ENCODE measurements at places on chromosomes 5 and 9. TPM values are rescaled to one million over a fixed set of nuclear protein-coding genes. Genes with fewer than 3 reads are reported as not detected.

- H3K27ac ChIP-seq: no peak overlapping the region
- no peak overlapping the region for H3K4me3 ChIP-seq
- H3K4me1 ChIP-seq: peaks cover 5% of the 10 kb centered on the region
- no peaks in the 10 kb centered on the region for H3K36me3 ChIP-seq
Observed at GRCh38 chr5:61293071-61293470, 39.0 kb upstream of the ZSWIM6 start.

GRCh38 chr9:70168521-70168920, 90.3 kb upstream of the SMC5 start:
- H3K36me3 ChIP-seq: no peaks in the 10 kb centered on the region
- H3K27ac ChIP-seq: no peak overlapping the region
- peaks cover 1% of the 10 kb centered on the region for H3K27me3 ChIP-seq

GRCh38 chr9:100443781-100444768, 17.1 kb downstream of the MSANTD3 start:
- DNase-seq: no peak
- H3K4me3 ChIP-seq: no peak overlapping the region
- no peaks in the 10 kb centered on the region for H3K4me1 ChIP-seq
- no peaks in the 10 kb centered on the region for H3K27me3 ChIP-seq
- H3K36me3 ChIP-seq: peaks cover 2% of the 10 kb centered on the region

DOK3 gene
- total RNA-seq: 5.2 TPM

DNA sequence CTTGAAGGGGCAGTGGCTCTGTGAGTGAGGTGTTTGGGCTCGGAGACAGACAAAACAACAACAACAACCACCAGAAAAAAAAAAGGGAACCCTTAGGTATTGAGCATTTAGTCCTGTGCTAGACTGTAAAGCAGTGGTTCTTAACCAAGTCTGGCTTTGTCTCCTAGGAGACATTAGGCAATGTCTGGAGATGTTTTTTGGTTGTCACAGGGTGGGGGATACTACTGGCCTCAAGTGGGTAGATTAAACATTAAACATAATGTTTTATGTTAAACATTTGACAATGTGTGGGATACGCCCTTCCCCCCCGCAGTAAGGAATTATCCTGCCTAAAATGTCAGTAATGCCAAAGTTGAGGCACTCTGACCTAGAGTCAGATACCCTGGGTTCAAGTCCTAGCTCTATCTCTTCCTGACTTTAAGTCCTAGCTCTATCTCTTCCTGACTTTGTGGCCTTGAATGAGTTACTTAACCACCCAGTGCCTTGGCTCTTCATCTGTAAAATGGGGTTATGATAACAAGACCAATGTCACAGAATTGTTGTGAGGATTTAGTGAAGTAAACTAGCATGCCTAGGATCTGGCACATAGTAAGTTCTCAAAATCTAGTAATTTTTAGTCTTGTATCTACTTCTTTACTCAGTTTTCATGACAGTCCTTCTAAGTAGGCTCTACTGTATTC, 1.8 kb downstream of the TRIM32 start:
- peak overlapping the region; percentile 92 for H3K4me3 ChIP-seq
- no peaks in the 10 kb centered on the region for H3K27me3 ChIP-seq
- no peak overlapping the region for H3K27ac ChIP-seq
- DNase-seq: peak; percentile 54
- no peaks in the 10 kb centered on the region for H3K36me3 ChIP-seq
- H3K4me1 ChIP-seq: peaks cover 50% of the 10 kb centered on the region

GRCh38 chr9:35793461-35793860, 2.1 kb downstream of the NPR2 start:
- no peaks in the 10 kb centered on the region for H3K27me3 ChIP-seq
- peaks cover 4% of the 10 kb centered on the region for H3K36me3 ChIP-seq
- H3K27ac ChIP-seq: no peak overlapping the region
- H3K4me3 ChIP-seq: no peak overlapping the region
- H3K4me1 ChIP-seq: peaks cover 27% of the 10 kb centered on the region
- no peak for DNase-seq

GRCh38 chr5:167030500-167031120, 1260.8 kb upstream of the WWC1 start:
- H3K4me3 ChIP-seq: no peak overlapping the region
- H3K27me3 ChIP-seq: no peaks in the 10 kb centered on the region
- H3K4me1 ChIP-seq: no peaks in the 10 kb centered on the region

DNA sequence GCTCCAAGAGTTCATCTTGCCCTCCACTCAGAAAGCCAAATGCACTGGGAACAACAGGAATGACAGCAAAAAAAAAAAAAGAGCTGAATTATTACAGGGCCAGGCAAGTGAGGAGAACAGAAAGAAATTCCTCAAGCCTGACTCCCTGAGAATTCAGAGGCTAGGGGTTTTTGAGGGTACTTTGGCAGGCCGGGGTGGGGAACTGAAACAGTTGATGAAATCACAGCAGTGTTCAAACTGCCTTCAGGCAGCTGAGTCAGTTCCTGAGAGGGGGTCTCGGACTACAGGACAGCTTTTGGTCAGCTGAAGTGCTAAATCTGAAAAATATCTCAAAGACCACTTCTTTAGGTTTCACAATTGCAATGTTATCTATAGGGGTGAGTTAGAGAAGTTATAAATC, 419.4 kb downstream of the SEMA5A start:
- H3K36me3 ChIP-seq: no peaks in the 10 kb centered on the region
- no peak overlapping the region for H3K4me3 ChIP-seq
- DNase-seq: no peak
- H3K27me3 ChIP-seq: no peaks in the 10 kb centered on the region
- no peak overlapping the region for H3K27ac ChIP-seq

DNA sequence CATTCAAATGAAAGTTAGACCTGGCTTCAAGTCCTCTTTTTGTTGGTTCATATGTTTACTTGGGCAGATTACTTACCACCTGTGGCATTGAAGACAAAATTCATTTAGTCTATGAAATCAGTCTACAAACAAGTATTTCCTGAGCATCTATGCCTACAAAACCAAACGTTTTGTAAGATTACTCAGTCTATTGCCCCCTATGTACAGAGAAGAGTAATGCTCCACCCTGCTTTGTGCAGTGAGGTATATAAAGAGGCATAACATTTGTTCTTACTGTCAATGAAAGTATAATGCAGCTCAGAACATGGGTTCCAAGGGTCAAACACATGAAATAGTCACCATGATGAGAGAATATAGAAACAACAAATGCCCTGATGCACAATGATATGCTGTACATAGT, 580.7 kb downstream of the KIF4B start:
- H3K36me3 ChIP-seq: no peaks in the 10 kb centered on the region
- no peaks in the 10 kb centered on the region for H3K27me3 ChIP-seq
- no peak overlapping the region for H3K27ac ChIP-seq

CKMT2 gene
- total RNA-seq: not detected

DNA sequence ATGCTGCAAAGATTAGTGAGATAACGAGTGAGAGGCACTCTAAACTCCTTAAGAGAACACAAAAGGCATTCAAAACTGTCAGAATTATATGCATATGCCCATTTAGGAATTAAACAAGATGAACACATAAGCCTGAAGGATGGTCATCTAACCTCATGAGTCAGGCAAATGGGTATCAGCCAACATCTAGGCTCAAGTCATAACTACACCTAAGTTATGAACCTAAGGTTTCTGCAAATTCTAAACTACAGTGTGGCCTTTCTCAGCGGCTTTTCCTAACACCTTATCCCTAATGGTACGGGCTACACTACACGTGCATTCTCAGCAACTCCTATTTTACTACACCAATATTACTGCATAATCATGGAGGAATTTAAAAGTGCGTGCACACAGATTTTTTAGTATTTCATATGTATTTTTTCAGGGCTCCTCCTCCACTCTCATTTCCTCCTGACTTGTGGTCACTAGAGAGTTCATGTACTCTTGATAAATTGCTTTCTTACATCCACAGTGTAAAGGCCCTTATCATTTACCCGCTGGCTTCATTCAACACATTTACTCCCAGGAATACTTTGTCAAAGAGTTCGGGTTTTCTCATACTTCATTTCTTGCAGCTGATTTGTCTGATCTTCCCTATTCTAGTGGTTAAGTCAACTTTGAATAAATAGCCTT, 316.5 kb downstream of the BNC2 start:
- no peak overlapping the region for H3K4me3 ChIP-seq
- H3K4me1 ChIP-seq: no peaks in the 10 kb centered on the region
- no peak overlapping the region for H3K27ac ChIP-seq
- no peaks in the 10 kb centered on the region for H3K36me3 ChIP-seq

AMACR gene
- total RNA-seq: 6.4 TPM

RANBP3L gene
- total RNA-seq: not detected

- no peak overlapping the region for H3K27ac ChIP-seq
- no peak for DNase-seq
- H3K36me3 ChIP-seq: peaks cover 24% of the 10 kb centered on the region
- H3K4me1 ChIP-seq: peaks cover 23% of the 10 kb centered on the region
- no peaks in the 10 kb centered on the region for H3K27me3 ChIP-seq
- no peak overlapping the region for H3K4me3 ChIP-seq
Observed at GRCh38 chr9:15271403-15271802, 35.6 kb downstream of the TTC39B start.

BNC2 gene
- total RNA-seq: not detected

DNA sequence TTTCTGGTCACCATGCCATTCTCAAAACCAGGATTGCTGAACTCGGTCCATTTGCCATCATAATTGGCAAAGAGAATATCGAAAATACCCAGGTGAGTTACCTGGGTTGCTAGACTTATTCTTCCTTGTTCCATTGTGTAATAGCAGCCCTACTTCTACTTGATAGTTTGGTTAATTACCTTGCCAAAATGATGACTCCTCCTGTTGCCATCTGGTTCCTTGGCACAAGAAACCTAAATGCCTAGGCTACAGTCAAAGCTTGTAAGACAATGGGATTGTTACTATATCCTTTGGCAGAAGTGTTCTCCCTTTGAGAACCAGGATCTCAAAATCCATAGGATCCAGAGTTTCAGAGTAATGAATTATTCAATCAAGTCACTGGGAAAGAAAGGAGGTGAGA, 373.2 kb upstream of the ACTBL2 start:
- DNase-seq: no peak
- H3K27me3 ChIP-seq: no peaks in the 10 kb centered on the region
- H3K4me3 ChIP-seq: no peak overlapping the region
- H3K27ac ChIP-seq: no peak overlapping the region

All from activated CD4-positive, alpha-beta T cell treated with anti-CD3 and anti-CD28 coated beads, Interleukin-2, amount 10 ng/mL, durations not matched to agents 24 days and 14 days (primary cell).